Activated CD4-positive, alpha-beta T cell treated with anti-CD3 and anti-CD28 coated beads for 24 hours (primary cell): ENCODE measurements at places on chromosomes 7 and 10.

DNA sequence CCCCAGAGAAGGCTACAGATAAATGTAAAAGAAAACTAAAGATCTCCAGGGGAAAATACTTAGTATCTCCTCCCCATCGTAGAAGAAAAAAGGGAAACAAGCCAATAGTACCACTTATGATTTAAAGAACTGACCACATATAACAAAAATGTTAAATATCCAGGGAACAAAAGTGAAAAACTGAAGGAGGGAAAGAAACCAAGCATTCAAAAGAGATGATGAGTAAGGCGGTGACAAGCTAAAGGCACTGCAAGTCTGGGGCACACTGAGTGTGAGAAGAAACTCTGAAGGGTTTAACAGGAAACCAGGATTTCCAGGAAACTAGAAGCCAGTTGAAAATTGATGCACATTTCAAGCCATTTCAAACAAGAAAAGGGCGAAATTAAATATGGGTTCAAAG, 226.3 kb downstream of the AHR start:
- no peak for DNase-seq

DNA sequence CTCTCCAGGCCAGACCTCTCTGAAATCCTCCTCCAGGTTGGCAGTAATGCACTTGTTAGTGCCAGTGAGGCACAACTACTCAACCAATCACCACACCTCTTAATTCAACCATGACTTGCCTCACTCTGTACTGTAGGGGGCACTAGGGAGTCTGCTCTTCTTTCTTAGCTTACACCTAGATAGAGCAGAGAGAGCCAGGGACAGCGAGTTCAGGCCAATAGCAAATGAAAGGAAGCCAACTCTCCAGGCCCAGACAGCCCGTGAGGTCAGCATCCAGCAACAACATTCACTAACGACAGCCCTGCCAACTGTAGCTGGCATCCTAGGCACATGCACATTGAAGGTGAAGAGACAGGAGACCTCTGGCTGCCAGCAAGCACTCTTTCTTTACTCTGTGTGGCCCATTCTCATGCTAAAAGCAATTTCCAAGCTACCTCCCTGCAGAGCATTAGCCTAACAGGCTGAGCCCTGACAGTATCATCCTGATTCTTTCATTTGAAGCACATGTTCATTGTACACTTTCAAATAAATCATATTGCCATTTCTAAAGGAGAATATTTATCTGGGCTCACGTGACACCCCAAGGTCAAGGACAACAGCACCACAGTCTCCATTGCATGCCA, 136.3 kb downstream of the DPY19L1 start:
- DNase-seq: no peak

DNA sequence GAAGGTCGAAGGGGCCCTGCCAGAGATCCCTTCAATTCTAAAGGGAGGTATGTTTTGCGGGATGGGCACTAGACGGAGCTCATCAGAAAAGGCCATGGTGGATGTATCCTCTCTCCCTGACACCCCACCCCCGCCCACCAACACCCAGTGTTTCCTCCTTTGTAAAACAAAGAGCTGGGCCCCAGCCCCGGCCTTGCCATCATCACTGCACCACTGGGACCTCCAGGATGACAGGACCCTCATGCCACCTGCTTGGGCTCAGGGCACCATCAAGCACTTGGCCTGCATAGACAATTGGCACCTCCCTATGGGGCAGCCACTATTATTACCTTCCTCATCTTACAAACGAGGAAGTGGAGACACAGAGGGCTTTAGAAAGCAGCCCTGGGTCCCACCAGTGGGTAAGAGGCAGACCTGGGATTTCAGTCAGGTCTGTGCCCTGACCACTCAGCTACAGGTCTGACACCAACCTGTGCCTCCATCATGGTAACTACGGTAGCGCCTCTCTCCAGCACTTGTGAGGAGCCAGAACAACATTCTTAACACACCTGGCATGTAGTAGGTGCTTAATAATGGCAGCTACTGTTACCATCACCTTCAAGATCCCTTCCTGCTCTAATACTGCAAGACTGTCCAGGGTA, 2.0 kb downstream of the CALML3 start:
- DNase-seq: no peak

DNA sequence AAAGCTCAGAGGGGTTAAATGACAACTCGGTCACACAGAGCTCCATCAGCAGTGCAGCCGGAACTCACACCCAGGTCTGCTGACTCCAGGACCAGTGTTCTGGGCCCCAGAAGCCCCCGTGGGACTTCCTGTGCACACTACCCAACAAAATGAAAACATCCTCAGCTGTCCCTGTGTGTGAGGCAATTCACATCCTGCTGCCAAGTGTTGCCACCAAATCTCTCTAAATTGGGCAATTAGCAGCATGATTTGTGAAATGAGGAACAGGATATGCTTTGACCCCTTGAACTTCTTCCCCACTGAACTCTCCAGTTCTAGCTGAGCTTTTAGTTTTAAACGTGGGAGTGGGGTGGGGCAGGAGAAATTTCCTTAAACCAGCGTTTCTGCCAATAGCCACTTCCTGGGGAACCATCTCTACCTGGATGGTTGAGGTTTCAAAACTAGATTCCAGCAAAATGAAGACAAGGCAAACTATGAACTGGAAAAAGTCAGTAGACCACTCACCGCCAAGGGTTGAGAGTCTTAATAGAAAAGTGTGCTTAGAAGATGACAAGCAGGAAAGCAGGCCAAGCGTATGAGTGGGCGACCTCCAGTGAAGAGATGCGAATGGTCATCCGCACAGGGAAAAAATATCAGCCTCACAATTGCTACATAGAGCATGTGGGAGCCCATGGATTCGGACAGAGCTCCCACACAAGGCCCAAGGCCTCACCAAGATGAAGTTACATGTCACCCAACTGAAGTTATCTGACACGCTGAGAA, 51.9 kb upstream of the CHST15 start:
- DNase-seq: no peak

- no peak for DNase-seq
These were observed 4.7 kb downstream of the DLX6 start for GRCh38 chr7:97009753-97010732.

- DNase-seq: no peak
These were observed 91.9 kb upstream of the NPY start for GRCh38 chr7:24192053-24192452.

- DNase-seq: no peak
These were observed 187.0 kb downstream of the PCDH15 start for GRCh38 chr10:54614072-54614471.
